ENCODE measurements at places on chromosomes 6 and 20.

DNA sequence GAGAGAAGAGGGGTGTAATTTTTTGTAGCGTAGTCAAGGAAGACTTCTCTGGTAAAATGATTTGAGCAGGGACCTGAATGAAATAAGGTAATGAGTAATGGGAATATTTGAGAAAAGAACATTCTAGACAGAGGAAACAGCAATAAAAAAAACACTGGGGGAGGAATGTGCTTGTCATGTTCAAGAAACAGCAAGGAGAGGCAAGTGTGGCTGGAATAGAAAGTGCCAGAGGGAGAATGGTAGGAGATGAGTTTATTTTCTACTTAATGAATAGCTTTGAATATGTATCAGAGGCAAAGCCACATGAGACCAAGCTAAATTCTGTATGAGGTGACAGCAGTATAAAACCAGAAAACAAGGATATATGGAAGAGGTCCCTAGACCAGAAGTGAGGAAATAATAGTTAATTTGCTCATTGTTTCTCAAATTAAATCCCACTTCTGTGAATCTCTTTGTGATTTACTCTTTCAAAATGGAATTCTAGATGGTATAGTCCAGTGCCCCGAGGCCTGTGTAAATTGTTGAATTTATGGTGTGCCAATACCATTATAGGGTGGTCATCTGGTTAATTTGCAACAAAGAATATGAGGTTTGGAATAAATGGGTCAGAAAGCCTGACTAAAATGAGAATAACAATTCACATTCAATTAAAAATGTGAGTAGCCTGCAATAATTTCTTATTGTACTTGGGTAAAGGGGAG lies 170.2 kb downstream of the CDKAL1 start:
- DNase-seq = no peak

GRCh38 chr20:19074828-19075516 lies 137.5 kb upstream of the SLC24A3 start:
- no peak for DNase-seq

DNA sequence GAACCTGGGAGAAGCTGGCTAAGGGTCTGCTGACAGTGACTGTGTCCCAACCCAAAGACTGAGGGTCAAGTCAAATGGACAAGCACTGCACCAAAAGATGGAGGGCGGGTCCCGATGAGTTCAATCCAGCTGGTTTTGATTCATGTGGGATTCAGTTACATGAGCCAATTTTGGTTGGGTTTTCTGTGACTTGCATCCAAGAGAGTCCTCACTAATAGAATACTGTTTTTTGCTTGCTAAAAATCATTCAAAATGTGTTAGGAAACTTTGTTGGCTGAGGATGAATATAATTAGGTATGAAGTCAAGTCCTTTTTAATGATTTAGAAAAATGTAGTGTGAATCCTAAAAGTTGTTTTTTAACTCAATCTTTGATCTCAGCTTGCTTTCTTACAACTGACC lies 323.8 kb upstream of the NOX3 start:
- DNase-seq = no peak

GRCh38 chr6:156791320-156791850 lies 14.2 kb downstream of the ARID1B start:
- DNase-seq = no peak

DNA sequence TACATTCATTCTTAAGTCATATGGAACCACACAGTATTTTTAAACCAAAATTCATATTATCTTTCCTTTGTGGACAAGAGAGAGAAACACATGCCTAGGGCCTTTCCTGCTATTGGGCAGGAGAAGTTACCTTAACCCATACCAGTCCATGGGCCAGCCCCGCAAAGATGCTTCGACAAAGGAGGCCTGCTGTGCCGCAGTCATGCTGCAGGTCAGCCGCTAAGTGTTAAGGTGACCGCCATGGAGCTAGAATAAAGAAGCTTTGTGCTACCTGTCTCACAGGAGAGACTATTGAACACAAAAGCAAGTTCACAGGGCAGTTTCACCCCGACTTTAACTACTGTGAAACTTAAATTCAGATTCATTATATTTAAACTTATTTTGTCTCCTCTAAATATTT lies 62.3 kb upstream of the TMEM181 start:
- DNase-seq = no peak

DNA sequence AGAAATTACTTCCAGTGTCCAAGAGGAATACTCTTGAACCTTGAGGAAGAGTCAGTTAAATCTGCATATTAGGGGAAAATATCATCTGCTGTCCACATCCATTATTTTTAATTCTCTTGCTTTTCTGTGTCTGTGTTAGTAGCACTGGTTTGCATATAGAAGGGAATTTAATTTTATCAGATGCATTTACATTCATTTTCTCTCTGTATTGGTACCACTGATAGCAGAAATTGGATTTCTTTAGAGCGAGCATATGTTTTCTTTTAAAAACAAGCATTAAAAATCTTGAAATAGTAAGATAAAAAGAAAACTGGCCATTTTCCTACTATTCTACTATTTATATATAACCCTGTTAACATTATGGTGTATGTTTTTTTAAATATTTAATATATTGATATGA lies 83.8 kb downstream of the KIZ start:
- DNase-seq = no peak

- DNase-seq = peak; percentile 9
Measured at GRCh38 chr20:33351696-33352095, 49.6 kb downstream of the CDK5RAP1 start.

- DNase-seq = no peak
Measured at GRCh38 chr6:52499681-52500236, 77.1 kb downstream of the TRAM2 start.

GRCh38 chr6:121639021-121639420 lies 203.6 kb downstream of the GJA1 start:
- DNase-seq = no peak

GRCh38 chr6:165663377-165663735 lies 315 bp upstream of the PDE10A start:
- DNase-seq = no peak

DNA sequence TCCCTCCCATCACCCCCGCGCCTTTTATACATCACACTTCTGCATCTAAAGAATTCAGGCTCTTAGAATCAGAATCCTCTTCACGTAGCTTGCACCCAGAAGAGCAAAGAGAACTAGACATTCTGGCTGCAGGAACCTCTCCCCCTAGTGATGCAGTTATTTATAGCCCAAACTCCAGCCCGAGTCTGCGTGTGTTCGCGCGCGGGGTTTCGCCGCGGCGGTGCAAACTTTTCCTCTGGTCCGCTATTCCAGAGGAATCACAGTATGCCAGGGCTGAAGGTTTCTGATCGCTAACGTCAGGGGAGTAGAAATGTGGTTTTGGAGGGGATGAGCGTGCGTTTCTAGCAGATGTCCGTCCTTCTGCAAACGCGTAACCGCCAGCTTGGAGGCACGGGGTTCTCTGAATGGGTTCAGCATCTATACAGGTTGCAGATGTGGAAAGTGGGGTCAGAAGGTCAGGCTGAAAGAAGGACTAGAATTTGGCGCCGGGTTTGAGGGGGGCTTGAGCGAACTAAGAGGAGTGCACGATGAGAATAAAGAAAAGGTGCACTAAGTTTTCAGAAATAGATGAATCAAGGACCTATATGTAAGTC lies 1.8 kb downstream of the EPHA7 start:
- no peak for DNase-seq

- no peak for DNase-seq
Measured at GRCh38 chr6:131379948-131380347, 193.1 kb upstream of the ARG1 start.

- DNase-seq = no peak
Measured at GRCh38 chr6:109024368-109024767, 70.3 kb downstream of the SESN1 start.

GRCh38 chr20:55961376-55962330 lies 43.7 kb downstream of the CBLN4 start:
- no peak for DNase-seq

DNA sequence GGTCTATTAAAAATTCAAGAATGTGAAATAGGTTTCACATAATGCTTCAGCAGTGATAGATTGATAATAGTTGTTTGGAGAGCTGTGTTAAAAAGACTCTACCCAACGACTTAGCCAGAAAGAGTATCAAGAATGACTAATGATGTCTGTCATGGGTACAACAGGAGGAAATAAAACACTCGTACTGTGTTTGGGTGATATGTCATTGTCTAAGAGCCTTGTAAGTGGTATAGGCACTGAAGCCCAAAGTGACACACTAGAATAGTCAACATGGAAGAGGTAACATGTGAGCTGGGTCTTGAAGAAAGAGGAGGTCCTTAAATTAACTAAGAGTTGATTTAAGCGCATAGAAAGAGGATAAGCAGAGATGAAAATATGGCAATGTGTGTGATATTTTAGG lies 471.8 kb upstream of the MAN1A1 start:
- DNase-seq = no peak

DNA sequence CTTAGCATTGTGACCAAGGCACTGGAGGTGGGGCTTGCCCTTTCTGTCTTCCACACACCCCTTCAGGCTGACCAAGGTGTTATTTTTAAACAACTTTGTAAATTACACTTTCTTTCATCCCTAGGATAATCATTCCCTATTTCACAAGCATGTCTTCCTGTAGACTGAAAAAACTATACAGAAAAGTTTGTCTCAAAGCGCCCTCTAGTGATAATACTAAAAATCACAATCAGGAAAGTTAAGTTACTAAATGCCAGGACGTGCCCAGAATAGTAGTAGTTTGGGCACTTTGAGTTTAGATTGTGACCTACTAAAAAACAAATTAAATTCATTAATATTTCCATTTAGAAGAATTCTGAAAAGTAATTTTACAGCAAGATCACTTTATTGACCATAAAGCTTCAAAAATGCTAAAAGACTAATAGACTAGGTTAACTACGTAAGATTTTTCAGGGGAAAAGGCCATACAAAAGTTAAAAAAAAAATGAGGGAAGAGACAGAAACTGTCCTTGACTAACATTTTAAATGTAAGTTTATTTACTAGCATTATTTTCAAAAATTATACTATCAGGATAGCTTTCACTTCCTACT lies 123.3 kb upstream of the DUSP22 start:
- DNase-seq = no peak

- no peak for DNase-seq
Measured at GRCh38 chr20:50784464-50784863, 10.4 kb upstream of the BCAS4 start.

- DNase-seq = no peak
Measured at GRCh38 chr6:111672761-111673450, 67.2 kb upstream of the TRAF3IP2 start.

DNA sequence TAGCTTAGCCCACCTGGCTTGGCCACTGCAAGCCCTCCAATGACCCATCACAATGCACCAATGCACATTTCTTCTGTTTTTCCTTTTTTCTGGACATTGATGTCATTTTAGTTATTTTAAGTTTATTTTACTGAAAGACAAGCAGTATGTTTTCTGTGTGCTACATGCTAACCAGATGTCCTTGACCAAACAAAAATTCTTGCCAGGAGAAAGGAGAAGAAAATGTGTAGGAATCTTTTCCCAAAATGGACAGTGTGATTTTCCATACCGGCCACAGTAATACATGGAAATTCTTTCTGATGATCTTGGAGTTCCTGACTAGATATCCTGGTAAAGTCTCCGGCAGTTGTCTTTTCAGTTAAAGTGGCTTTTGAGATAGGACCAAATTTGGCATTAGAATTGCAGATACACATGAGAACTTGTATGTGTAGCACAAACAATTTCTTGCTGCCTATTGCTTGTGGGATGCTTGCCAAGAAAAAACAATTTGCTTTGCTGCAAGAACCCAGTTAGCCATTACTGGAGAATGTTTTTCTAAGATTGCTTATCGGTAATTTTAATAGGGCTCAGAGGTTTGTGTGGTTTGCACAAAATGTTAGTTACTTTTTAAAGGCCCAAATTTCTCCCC lies 696.5 kb upstream of the CITED2 start:
- no peak for DNase-seq

DNA sequence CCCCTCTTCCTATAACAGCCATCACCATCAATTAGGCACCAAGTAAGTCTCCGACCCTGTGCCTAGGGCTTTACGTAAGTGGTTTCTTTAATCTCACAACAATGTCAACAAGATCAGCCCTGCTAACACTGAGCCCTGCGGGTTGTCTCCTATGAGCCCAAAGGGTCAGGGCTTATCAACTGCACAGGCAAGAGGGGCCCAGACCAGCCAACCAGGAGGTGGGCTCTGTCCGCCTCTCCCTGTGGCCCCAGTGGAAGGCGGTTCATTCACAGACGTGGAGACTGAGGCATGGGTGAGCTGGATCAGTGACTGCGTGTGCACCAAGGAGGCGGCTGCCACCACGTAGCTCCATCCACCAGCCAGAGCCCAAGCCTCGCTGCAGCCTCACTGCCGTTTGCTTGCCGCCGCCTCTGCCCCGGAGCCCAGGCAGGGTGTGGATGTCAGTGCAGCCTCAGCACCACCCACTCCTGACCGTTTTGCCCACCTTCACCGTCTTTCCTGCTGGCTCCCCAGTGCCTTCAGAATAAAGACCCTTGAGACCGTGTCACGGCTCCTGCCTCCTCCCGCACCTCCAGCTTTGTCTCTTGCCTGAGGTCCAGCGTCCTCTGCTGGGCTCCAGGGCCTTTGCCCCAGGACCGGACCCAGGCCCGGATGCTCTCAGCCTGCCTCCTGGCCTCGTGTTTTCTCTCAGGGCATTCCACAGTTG lies 78.7 kb downstream of the DLL1 start:
- peak; percentile 53 for DNase-seq

DNA sequence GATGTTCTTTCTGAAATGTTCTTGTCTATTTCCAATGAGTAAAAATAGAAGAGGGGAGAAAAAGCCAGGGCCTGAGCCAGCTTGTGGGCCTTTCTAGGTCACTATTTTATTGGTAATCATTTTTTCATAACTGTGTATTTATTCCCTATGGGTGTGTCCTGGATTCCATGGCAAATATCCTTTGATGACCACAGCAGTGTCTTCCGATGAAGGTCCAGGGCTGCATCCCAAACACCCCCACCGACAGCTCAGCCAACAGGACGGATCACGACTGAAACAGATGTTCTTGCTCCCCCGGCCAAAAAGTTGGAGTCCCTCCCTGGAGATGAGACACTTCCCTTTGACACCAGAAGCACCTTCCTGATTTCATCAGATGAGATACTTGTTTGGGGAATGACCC lies 105.4 kb upstream of the PLEKHG1 start:
- no peak for DNase-seq

GRCh38 chr20:2398449-2398848 lies 17.7 kb downstream of the TGM6 start:
- DNase-seq = no peak

- no peak for DNase-seq
Measured at GRCh38 chr20:33249456-33249855, 13.7 kb downstream of the BPIFA1 start.

DNA sequence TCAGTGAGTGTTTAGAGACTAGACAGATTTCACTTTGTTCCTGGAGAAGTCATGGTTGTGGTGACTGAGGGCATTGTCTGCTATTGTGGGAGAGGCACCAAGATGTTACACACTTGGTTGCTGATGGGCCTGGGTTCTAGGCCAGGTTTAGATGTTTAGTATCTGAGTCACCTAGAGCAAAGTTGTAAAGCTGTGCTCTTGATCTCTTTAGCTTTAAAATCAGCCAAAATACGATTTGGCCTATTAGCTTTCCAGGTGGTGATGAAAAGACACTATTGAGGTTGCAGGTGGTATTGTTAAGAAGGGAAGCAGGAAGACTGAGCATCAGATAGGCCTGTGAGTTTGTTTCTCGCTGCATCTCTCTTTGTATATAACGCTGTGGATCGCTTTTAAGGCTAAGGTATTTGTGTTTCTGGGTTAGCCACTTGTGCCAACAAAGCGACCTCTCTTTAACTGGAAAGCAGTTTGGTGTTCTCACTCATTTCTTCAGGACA lies 48.6 kb downstream of the FOXO3 start:
- DNase-seq = no peak

Measured in upper lobe of right lung (tissue), 1 donor.